ENCODE measurements at places on chromosomes 11 and 22.

DNA sequence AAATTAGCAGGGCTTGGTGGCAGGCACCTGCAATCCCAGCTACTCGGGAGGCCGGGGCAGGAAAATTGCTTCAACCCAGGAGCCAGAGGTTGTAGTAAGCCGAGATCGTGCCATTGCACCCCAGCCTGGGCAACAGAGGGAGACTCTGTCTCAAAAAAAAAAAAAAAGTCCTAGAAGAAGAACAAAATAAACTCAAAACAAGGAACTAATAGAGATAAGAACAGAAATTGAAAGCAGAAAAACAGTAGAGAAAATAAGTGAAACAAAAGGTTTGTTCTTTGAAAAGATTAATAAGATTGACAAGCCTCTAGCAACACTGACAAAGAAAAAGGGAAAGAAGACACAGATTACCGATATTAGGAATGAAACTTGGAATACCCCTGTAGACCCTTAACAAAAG lies 45.1 kb upstream of the CBX7 start:
- no peak for DNase-seq

- DNase-seq: no peak
Measured at GRCh38 chr11:131534611-131535010, 164.2 kb downstream of the NTM start.

GRCh38 chr11:88246696-88247095 lies 71.5 kb upstream of the RAB38 start:
- DNase-seq: no peak

DNA sequence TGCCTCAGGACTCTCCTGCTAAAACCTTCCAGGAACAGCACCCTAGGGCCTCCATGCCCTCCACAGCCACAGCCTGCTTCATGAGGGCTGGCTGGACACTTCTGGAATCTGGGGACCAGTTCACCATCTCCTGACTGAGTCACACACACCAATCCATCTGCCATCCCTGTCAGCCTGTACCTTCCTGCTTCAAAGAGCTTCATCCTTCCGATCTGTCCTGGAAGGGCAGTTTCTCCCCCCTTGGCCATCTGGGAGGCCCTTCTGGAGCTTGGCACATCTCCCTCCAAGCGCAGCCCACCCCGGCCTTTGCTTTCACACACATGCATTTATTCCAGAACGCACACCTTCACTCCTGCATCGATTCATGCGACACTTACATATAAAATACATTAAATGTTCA lies 13.0 kb downstream of the APBB1 start:
- DNase-seq: no peak

DNA sequence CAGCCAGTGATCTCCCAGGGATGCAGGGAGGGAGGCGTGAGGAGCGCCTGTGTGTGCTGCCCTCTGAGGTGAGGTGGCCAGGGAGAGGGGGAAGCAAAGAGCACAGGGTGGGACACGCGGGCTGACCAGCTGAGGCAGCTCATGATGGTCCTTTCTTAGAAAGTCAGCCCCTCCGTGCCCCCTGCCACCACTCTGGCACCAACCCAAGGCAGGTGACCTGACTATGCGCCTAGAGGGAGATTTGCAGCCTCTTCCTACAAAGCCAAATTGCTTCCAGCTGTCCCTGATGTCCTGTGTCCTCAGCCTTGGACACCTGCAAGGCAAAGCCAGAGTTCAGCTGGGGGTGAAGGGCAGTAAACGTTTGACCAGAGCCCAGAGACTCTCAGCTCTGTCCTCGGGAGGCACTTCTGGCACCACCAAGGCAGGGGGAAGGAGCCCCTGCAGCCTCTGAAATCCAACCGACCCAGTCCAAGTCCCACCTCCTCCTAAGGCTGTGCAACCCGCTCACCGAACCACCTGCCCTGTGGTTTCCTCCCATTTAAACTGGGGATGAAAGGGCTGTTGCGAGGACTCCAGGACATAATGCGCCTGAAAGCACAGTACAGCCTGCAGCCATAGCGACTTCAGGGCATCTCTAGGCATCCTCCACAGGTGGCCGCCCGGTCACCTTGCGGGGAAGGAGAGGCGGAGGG lies 26.8 kb downstream of the CD5 start:
- no peak for DNase-seq

DNA sequence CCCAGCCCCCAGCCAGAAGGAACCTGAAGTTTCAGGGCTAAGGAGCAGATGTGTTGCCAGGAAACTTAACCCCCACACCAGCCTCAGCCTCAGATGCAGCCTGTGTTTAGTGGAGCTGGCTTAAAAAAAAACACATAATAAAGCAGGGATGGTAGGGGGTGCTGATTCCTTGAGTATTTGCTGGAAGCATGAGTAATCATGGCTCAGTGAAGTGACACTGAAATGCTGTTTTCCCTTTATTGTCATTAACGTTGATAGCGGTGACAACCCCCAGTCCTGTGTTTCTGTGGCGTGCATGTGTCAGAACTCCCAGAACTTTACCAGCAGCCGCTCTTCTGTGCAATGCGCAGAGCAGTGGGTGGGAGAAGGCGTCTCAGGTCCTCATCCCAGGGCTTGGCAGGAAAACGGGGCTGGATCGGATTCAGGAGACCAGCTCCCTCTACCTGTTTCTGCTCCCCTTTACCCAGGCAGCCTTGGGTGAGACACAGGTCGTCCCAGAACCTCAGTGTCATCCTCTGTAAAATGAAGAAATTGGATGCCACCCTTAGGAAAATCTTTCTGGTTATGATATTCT lies 1282.1 kb downstream of the TBC1D22A start:
- no peak for DNase-seq

DNA sequence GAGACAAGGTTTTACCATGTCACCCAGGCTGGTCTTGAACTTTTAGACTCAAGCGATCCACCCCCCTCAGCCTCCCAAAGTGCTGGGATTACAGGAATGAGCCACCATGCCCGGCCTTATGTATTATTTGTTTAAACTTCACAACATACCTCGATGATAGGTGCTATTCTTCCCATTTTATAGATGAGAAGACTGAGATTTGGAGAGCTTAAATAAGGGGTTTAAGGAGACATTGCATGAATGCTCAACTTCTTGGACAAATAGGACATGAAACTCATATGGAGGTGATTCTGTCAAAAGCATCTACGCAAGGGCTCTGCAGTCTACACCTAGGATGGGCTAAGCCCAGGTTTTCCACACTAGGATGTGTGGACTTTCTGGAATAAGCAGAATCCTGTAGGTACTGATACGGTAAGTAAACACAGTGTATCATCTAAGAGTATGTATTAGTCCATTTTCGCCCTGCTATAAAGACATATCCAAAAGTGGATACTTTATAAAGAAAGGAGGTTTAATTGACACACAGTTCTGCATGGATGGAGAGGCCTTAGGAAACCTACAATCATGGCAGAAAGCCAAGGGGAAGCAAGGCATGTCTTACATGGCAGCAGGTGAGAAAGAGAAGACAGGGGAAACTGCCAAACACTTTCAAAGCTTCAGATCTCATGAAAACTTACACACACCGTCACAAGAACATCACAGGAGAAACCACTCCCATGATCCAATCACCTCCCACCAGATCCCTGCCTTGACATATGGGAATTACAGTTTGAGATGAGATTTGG lies 62.8 kb upstream of the CAPRIN1 start:
- no peak for DNase-seq

DNA sequence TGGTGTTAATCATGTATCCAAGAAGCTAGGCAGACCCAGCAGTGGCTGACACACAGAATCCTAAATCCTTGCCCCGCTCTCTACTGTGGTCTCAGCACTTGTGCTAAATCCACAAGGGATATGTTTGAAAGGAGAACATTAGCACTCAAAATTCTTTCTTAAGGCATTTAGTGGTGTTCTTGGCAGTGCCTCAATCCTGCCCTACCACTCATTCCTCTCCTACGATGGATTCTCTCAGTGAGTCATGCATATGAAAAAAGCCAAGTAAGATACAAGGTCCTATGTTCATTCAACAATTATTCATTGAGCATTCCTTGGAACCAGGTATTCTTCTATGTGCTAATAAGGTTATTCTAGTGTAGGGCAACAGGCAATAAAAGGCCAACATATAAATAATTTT lies 31.2 kb downstream of the RRP8 start:
- DNase-seq: no peak

- DNase-seq: no peak
Measured at GRCh38 chr11:124150684-124151083, 32.5 kb upstream of the OR10D3 start.

DNA sequence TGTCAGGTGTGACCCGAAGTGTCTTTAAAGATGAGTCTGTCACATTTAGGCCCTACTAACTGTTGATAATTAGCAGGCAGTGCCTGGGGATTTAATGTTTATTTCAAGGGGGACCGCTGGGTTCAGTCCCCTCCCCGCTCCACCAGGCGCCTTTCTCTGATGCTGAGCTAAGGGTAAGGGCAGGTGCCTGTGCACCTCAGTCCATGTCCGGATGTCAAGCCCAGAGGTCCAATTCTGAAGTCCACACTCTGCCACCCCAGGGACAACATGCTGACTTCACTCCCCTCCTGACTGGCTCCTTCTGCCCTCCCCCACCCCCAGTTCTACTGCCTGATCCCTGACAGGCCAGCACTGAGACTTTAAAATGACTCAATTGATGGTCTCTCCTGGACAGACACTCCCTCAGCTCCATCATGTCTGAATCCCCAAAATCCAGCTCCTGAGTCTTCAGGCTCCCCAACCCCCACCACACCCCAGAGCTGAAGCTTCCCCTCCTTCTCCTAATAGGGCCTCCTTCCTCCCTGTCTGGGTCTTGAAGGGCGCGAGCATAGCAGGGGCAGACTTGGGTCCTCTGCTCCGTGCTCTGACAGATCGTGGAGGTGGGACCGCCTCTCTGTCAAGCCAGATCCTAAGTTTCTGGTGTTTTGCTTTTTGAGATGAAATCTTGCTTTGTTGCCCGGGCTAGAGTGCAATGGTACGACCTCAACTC lies 49.8 kb upstream of the ANO1 start:
- DNase-seq: no peak

DNA sequence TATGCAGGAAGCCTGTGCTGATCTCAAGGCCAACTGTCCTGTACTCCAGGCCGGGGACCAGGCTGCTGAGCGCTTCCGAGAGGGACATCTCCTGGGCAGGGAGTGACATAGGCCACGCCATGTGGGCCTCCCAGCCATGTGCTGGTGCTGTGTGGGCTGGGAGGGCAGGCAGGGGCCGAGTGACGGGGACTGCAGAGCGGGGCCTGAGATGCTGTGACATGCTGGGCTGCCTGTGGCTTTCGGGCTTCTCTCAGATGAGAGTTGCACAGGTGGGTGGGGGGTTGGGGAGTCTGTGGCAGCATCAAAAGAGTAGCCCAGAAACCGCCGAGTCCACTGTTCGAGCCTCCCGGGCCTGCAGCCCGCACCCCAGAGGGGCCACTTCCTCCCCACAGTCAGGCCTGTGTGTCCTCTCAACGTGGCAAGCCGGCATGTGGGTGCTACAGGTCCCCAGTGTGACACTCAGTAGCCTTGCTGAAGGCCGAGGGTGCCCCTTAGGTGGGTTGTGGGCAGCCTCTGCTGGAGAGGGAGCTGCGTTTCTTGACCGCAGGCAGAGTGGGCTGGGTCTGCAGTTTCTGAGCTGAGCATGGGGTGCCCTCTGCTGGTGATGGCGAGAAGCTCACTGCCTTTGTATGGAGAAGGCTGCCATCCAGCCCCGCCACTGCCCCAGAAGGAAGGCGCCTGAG lies 101.2 kb downstream of the BCR start:
- DNase-seq: peak; percentile 61

GRCh38 chr22:47000256-47000655 lies 237.8 kb downstream of the TBC1D22A start:
- DNase-seq: no peak

DNA sequence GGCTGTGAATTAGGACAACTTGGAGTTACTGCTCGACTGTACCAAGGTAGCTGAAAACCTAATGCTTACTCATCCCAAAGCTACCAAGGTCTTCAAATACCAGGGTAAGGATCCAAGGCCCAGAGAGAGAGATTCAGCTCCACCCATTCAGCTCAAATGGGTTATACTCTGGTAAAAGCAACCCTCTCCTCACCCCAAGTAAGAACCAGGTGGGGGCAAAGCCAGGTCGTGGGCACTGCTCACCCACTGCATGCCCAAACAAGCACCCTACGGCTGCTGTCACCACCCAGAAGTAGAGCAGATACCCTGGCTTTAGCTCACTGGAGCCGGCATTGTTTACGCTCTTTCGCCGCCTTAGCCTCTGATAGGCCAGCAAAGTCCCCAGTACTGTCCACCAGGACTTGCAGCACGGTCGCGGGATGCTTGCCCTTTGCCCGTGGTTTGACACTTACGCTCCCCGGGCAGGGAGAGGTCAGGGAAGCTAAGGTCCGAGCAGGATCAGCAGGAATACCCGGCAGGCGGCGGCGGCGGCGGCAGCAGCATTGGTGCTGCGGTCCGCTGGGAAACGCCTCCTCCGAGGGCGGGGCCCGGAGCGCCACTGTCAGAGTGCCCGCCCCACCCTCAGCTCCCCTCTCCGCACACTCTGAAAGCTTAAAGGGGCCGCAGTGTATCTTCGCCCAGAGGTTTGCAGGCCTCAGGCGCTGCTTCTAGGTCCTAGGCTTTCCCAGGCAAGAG lies 19.6 kb downstream of the CKAP5 start:
- peak; percentile 54 for DNase-seq

GRCh38 chr11:18927550-18928322 lies 11.5 kb downstream of the MRGPRX1 start:
- DNase-seq: no peak
